ENCODE measurements at places on chromosomes 7 and 10. TPM values are rescaled to one million over a fixed set of nuclear protein-coding genes. Genes with fewer than 3 reads are reported as not detected.
A peak's percentile ranks its signal among the peaks of the same experiment; 100 is the strongest.

DNA sequence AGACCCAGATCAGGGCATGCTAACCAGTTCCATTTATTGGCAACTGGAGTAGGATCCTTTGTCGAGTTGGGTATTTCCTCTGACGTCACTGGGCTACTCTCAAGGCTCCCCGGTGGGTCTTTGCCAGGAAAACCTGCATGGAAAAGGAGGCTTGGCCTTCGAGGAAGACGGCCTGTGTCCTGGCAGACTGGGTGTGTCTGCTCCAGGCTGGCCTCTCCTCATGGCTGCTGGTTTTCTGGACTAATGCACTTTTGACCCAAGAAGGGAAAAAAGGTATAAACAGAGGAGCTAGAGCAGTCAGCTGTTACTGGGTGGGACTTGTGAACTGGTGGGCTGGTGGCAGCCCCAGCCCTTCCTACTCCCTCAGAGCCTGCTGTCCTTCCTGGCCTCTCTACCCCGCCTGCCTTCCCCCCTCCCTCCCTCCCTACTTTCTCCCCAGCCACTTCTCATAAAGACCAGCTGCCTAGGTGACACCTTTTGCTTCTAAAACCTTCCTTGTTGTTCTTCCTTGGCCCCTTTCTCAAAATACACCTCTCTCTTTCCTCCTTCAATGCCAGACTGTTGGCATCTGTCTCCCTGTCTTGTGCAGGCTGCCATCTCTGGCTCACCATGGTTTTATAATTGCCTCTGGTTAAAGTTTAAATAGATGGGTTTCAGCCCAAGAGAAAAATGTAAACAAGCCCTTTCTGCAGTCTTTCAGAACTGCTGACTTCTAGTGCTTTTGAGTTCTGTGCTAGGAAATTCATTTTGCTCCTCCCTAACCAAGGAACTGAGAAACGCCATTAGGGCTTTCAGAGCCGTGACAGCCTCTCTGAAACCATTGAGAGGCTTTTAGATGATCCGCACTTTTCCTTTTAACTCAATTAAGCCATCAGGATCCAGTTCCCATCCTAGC lies 101.8 kb upstream of the MKLN1 start:
- no peak for DNase-seq

- DNase-seq = peak; percentile 79
These were observed 104.4 kb upstream of the ZNF92 start for GRCh38 chr7:65269150-65269856.

- peak; percentile 78 for DNase-seq
These were observed 59.0 kb downstream of the PRR15 start for GRCh38 chr7:29622335-29623265.

- DNase-seq = no peak
These were observed 5.4 kb downstream of the EPC1 start for GRCh38 chr10:32341596-32341995.

- no peak for DNase-seq
These were observed 108.9 kb downstream of the UPF2 start for GRCh38 chr10:11933577-11934223.

GRCh38 chr10:100969187-100970075 lies at the start of gene SEMA4G:
Gene SEMA4G (plus strand): TSS chr10:100969504. CDS start chr10:100972913, 3,409 bp downstream.
- peak; percentile 15 for DNase-seq

GRCh38 chr10:34480345-34480744 lies 334.8 kb downstream of the PARD3 start:
- DNase-seq = no peak

- DNase-seq = no peak
These were observed 25.4 kb upstream of the ZNF107 start for GRCh38 chr7:64640504-64640903.

GRCh38 chr10:44306762-44307161 lies 78.1 kb downstream of the CXCL12 start:
- no peak for DNase-seq

DNA sequence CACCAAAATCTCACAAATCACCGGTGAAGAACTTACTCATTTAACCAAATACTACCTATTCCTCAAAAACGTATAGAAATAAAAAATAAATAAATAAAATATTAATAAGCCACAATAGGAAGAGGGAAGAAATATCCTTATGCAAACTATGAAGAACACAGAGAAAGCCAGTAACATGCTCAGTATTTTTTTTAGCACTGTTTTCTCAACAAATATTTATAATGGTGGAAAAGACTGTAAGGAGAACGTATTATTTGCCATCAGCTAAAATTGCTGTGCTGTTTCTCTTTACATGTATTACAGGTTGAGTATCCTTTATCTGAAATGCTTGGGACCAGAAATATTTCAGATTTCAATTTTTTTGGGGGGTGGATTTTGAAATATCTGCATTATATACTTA lies 21.0 kb downstream of the KIAA1217 start:
- DNase-seq = no peak

GRCh38 chr7:1466524-1467271 lies 7.4 kb upstream of the MICALL2 start:
- no peak for DNase-seq

- no peak for DNase-seq
These were observed 12.6 kb downstream of the AP3M1 start for GRCh38 chr10:74137992-74138391.

- DNase-seq = no peak
These were observed 207.8 kb upstream of the MGMT start for GRCh38 chr10:129259128-129259815.

- no peak for DNase-seq
These were observed 20.8 kb downstream of the CCDC6 start for GRCh38 chr10:59885430-59886134.

DNA sequence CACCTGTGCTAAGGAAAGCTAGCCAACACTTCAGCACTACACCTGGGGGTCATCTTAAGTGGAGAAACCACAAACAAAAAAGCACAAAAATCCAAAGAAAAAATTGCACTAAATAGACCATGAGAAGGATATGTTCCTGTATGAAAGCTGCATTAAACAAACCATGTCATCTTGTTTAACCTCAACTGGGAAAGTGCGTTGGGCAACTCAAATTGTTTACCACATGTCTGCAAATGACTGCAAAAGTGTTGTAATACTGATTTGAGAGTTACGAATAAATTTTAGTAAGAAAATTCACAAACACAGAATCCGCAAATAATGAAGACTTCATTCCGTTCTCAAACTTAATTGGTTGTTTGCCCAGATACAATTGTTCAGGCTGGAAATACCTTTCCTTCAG lies 111.9 kb upstream of the EGFR start:
- DNase-seq = no peak

DNA sequence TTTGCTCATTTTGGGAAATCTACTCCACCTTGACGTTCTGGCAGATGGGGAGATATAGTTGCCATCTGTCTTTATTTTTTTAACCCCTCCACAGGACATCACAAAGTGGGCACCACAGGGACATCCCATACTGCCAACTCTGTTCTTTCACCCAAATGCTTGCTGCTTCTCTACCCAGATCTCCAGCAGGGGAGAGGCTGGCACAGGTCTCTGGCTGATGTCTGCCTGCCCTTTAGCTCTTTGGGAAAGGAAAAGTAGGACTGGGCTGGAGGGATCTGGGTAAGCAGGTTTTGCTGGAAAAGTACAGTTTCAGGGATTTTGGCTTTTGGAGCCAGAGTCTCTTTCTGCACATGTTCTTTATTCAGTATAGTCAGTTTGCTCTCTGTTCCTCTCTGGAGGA lies 156.7 kb downstream of the ANLN start:
- DNase-seq = no peak

- no peak for DNase-seq
These were observed 19.1 kb downstream of the TRUB1 start for GRCh38 chr10:114957122-114957521.

DNA sequence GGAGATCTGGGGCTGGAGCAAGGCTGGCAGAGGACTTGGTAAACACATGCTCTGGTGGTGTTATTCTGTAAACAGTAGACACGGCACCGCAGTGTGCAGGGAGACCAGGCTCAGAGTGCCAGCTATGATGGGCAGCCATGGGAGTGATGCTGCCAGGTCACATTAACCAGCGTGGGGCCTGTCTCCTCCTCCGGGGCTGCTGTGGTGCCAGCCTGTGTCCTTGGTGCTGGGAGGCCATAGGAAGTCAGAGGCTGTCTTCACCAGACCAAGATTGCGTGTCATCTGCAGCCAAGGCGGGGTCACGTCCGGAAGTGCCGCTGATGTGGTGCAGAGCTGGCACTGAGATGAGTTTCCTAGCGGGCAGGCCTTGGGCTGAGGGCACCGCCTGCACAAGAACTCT lies 236.0 kb downstream of the GLRX3 start:
- no peak for DNase-seq

DNA sequence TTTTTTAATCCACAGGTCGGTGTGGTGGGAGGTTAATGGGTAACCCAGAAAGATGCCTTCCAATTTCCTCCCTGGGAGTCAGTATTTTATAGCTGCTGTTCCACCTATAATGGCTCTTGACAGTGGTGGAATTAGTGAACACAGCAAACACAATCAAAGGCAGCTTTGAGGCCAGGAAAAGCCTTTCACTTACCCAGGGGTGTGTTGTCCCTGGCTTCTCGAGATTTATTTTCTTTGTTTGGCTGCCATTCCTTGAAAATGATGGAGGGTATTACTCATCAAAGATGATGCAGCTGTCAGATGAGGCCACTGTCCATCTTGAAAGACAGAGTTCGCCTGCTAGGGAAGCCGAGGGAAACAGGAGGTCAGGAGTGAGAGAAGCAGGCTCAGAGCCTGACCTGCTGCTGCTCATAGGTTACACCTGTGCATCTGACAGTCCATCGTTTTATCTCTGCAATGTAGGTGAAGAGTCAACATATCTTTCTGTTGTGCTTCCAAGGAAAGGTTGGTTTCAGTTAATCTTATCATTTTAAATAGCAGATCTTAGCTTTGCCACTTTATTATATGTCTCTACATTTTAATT lies 221.6 kb downstream of the XPNPEP1 start:
- DNase-seq = no peak

DNA sequence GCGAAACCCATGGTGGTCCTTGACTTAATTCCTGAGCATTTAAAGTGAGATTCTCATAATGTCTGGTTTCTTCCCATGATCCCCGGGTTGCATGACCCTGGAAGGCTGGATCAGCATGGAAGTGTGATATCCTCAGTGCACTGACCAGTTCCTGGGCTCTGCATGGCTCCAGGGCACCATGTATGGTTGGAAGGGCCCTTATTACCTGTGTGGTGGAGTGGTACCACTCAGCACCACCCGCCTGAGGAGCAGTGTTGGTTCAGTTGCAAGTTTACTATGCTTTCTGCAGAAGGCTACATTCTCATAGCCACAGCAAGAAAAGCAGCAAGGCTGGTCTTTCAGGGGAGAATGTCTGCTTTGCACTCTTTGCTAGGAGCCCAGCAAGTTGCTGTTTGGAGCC lies 325.7 kb upstream of the MKI67 start:
- no peak for DNase-seq

GRCh38 chr10:77398986-77399755 lies 238.4 kb downstream of the KCNMA1 start:
- no peak for DNase-seq

DNA sequence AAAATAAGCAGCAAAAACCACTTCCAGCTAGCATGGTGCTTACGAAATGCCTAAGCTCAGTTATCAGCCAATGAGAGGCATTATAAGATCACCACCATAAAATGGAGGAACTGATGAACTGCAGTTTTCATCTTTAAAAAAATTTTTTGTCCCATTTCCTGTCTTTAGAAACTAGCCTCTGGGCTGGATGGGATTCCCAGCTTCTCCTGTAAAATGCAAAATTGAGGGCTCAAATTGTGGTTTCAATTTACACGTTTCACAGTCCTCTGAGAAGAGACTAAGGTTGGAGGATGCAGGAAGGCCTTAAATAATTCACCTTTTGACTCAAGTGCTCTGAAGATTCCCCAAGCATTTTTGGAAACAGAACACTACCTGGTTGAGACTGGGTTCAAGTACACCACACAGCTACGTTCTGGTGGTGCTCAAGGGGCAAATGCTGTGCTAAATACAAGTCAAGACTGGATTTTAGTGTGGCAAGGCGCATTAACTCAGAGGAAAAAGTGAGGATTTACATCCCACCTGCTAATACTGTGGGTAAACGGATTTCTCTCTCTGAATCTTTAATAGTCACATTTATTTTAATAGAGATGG lies 951 bp downstream of the ZNF25 start:
- DNase-seq = no peak

- no peak for DNase-seq
These were observed 560 bp downstream of the RARRES2 start for GRCh38 chr7:150340875-150341262.

The TTYH3 gene
- 6.0 TPM for total RNA-seq

The CYP2C8 gene
- total RNA-seq = not detected

The TMUB1 gene
- 46.6 TPM for total RNA-seq

The ZNF425 gene
- 0.87 TPM for total RNA-seq

The ADCYAP1R1 gene
- total RNA-seq = not detected

The NSMCE4A gene
- 76.5 TPM for total RNA-seq

The GNGT1 gene
- total RNA-seq = 0.61 TPM

The TMEM270 gene
- total RNA-seq = not detected

The TAC1 gene
- not detected for total RNA-seq

The IKZF1 gene
- not detected for total RNA-seq

The AEBP1 gene
- not detected for total RNA-seq

The PLXDC2 gene
- 0.06 TPM for total RNA-seq

The CCL24 gene
- total RNA-seq = not detected

The SUN3 gene
- not detected for total RNA-seq

The MMP21 gene
- total RNA-seq = not detected

Measured in NCI-H460 (cell line).